ENCODE measurements at places on chromosomes 3 and 15.

GRCh38 chr15:48002767-48003166, 118.0 kb upstream of the SLC24A5 start:
- DNase-seq, result no peak

DNA sequence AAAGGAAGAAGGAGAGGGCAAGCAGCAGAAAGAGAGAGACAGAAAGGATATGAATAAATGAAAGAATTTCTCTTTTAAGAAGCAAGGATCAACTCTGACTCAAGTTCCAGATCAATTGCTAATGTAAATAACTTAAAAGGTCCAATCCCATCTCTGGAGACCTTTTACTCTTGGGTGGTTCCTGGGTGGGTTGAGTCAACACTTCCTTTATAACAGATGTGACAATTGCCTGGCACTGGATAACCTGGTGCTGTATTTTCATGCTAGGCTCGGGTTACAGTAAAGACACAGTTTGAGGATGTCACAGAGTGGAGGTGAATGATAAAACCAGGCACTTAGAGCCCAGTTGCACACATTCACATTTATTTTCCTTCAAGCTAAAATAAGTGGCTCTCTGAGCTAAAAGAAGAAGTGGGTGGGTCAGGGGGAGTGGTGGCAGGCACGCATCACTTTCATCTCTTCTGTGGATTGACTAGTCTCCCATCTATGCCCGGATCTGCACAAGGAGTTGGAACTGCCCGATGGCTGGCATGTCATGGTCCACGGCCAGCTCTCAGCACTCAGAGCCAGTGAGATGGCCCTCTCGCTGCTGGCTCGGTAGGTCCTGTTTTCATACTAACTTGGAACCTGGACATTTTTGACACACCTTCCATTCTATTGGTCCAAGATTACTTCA, 465.8 kb downstream of the FOXP1 start:
- DNase-seq, result no peak

GRCh38 chr15:40793216-40793989, 13.5 kb upstream of the ZFYVE19 start:
- no peak for DNase-seq

- no peak for DNase-seq
Measured at GRCh38 chr3:196139281-196139680, 57.4 kb upstream of the TFRC start.

DNA sequence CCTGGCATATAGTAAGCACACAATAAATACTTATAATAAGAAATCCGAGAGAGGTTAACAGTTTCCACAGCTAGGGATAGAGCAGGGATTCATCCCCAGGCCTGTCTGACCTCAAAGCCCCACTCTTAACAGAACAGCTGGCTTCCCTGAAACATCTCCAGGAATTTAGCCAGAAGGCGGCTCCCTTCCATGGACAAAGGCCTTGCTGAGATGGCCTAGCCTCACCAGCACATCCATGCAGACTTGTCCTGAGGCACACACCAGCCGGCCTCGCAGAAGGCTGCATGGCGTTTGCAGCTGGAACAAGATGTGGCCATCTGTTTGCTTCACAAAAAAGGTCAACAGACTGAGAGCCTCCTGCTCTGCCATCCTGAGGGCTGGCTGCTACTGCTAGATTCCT, 245.4 kb downstream of the SLCO3A1 start:
- DNase-seq, result no peak

Measured in stimulated activated CD4-positive, alpha-beta T cell treated with anti-CD3 and anti-CD28 coated beads, Interleukin-1b, Interleukin-23, amount 100 ng/mL, for 1 hour (primary cell).